T-cell (primary cell): ENCODE measurements at places on chromosomes 5 and 9. TPM values are rescaled to one million over a fixed set of nuclear protein-coding genes. Genes with fewer than 3 reads are reported as not detected.

GRCh38 chr5:137587919-137588318, 88.8 kb upstream of the SPOCK1 start:
- DNase-seq: no peak

TRIM52 gene
- 45.4 TPM for total RNA-seq

GRCh38 chr9:16721972-16722371, 148.5 kb downstream of the BNC2 start:
- no peak for DNase-seq

GRCh38 chr5:77774981-77775789, 954 bp downstream of the TBCA start:
- no peak for DNase-seq

DNA sequence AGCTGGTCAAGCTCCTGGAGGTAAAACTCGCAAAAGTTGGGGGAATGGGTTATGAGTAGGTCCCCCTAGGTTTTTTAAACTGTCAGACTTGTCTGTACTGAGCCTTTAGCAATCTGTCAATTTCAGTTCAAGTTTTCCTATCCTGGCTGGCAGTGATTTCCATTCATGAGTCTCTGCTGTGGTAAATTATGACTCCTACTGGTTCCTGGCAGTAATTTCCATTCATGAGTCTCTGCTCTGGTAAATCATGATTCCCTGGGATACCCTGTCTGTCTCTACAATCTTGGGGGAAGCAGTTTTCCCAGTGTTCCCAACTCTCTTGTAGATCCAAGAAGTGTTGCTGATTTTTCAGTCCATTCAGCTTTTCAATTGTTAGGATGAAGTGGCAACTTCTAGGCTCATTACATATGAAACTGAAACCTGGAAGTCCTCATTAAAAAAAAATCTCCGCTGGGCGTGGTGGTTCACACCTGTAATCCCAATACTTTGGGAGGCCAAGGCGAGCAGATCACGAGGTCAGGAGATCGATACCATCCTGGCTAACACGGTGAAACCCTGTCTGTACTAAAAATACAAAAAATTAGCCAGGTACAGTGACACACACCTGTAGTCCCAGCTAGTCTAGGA, 91.3 kb upstream of the GPBP1 start:
- no peak for DNase-seq

GRCh38 chr5:76943006-76943405, 9.8 kb upstream of the CRHBP start:
- no peak for DNase-seq

- no peak for DNase-seq
These were observed 75.8 kb downstream of the FGF18 start for GRCh38 chr5:171495122-171495700.

DNA sequence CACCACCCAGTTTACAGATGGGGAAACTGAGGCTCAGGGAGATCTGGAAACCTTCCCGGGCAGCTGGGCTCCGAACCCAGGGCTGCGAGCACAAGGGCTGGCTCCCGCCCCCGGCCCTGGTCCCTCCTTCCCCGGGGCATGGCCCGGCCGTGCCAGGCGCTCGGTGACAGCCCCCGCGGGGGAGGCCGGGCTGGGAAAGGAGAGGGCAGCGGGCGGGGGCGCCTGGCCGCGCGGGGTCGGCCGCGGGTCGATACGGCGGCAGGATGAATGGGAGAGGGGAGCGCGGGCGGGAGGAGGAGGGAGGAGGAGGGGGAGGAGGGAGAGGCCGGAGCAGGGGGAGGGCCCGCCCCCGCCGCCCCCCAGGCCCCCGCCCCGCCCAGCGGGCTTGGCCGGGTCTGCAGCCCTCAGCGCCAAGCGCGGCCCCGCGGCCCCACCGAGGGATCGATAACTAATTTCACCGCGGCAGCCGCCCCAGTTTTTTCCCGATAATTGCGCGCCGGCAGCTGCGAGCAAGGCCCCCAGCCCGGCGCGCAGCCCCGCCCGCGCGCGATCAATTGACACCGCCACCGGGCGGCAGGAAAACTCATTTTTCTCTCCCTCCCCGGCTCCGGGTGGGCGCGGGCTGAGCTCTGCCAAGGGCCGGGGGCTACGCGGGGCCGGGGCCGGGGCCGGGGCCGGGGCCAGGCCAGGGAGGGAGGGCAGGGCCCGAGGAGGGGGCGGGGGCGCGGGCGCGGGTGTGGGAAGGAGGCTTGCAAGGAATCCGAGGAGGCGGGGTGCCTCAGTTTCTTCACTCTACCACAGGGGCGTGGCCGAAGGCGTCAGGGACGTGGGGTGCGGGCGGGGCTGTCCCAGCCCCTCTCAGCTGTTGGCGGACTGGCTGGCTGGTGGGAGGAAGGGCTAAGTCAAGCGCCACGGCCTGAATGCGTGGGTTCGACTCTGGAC, 52.1 kb downstream of the C9orf50 start:
- DNase-seq: no peak

DNA sequence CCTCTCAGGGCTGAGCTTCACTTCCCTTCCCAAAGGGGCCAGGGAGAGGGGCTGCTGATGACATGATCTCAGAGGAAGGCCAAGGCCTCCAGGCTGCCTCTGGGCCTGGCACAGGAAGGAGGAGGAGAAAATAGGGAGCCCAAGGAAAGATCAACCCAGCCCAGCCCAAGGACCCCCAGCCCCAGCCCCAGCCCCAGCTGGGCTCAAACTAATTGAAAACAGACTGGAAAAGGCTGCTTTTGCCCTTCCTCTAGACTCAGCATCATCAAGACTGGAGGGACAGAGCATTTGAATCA, 18.3 kb upstream of the KCNIP1 start:
- DNase-seq: no peak

- DNase-seq: no peak
These were observed 5.2 kb downstream of the ARSB start for GRCh38 chr5:78979909-78980308.

DNA sequence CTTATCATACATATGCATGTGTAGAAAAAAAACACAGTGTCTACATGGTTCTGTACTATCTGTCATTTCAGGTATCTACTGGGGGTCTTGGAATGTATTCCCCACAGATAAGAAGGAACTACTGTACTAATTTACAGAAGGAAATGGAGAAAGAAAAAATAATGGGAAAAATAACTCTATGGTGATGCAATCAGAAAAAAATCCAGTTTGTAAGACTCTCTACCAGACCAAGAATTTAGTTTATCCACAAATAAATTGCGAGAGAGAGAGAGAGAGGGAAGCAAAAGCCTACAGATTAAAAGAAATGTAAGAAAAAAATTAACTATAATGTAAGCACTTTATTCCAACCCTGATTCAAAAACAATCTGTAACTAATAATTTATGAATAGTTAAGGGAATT, 708.6 kb upstream of the ZNF608 start:
- DNase-seq: no peak

SEMA5A gene
- total RNA-seq: 1.7 TPM

DNA sequence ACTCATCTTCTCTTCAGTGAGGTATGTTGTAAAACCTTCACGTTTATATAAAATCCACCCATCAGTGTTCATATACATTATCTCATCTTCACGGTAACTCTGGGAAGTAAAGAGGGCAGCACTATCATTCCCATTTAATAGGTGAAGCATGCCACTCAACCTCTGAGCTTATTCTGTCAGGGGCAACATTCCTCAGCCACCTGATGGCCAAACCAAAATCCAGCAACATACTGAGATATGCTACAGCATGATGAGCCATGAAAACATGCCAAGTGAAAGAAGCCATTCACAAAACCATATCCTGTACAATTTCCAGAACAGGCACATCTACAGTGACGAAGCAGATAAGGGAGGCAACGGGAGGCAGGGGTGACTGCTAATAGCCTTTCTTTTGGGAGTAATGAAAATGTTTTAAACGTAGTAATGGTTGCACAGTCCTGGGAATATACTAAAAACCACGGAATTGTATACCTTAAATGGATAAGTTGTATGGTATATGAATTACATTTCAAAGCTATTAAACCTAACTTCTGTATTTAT, 167.4 kb downstream of the TSSK1B start:
- no peak for DNase-seq

- DNase-seq: no peak
These were observed 216.8 kb upstream of the PIK3R1 start for GRCh38 chr5:67998709-67999261.

BARHL1 gene
- total RNA-seq: not detected

- DNase-seq: peak; percentile 60
These were observed 25.0 kb upstream of the SPTLC1 start for GRCh38 chr9:92140074-92140753.

CDC20B gene
- not detected for total RNA-seq

WDR38 gene
- total RNA-seq: not detected

GRCh38 chr5:1833264-1834021, 32.2 kb downstream of the NDUFS6 start:
- no peak for DNase-seq

RXFP3 gene
- total RNA-seq: not detected

GRCh38 chr5:158769079-158769478, 330.6 kb downstream of the EBF1 start:
- DNase-seq: no peak

DNA sequence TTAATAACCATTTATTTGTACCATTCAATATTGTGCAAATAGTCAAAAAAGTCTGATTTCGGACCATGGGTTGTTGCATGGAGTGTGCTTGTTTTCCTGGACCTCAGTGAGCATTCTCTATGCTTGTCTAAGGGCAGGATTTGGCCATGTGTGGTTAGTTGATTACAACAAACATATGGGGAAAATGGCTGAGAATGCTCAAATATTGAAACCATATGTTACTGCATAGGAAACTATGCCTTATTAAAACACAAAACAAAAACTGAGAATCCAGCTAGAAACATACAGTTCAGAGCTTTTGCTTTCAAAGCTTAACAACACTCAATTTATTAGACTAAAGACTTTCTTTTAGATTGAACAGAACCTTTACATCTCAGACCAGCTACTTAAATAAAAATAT, 928.3 kb downstream of the NR2F1-AS1 start:
- no peak for DNase-seq

DNA sequence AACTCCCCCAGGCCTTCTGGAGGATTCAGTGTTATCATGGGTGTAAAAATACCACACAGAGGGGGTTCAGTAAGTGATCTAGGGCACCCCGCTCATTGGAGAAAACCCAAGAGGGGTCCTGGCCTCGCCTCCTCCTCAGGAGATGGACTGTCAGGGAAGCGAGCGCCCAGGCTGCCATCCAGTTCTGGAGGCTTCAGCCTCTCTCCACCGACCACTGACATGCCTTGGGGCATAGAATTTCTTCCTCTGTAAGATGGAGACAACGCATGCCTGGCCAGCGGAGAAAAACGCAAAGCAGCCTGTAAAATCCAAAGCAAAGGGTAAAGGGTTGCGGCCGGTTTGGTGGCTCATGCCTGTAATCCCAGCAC, 165.4 kb downstream of the COL23A1 start:
- no peak for DNase-seq

UTP15 gene
- total RNA-seq: 40.6 TPM
